ENCODE measurements at places on chromosomes 3 and 15.
A peak's percentile ranks its signal among the peaks of the same experiment; 100 is the strongest.

- DNase-seq = peak; percentile 21
These were observed 12.2 kb downstream of the ALG1L2 start for GRCh38 chr3:130093741-130094391.

DNA sequence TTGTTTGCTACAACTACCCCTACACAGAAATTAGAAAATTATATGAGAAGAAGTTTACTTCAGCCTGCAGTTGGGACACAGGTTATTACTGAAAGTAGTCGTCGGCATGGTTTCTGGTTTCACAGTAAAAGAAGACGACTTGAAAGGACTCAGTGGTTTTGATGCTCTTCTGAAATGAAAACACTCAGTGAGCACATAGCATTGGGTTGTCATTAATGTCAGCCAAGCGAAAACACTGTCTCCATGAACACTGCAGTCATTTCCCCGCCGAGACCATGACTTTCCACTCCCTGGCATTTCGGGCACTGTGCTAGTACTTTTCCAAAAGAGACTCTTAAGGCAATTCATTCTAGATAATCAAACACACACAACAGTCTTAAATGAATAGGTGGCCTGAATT is 69.2 kb upstream of the ICE2 start:
- DNase-seq = peak; percentile 60

DNA sequence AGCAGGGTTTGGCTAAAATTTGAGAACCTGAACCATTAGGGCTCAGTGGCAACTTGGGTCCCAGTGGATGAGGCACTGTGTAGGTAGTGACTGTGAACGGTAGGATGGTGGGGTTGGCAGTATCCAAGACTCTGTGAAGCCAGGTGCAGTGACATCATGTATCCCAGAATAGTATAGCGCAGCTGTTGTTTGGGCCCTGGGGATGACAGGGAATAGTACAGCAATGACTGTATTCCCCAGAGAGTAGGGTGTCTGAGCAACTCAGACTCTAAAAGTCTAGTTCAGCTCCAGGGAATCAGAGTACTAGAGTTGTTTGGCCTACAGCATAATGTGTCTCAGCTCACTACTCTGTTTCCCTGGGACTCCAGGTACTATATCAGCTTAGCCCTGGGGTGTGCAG is 20.7 kb upstream of the PPP2R3A start:
- no peak for DNase-seq

DNA sequence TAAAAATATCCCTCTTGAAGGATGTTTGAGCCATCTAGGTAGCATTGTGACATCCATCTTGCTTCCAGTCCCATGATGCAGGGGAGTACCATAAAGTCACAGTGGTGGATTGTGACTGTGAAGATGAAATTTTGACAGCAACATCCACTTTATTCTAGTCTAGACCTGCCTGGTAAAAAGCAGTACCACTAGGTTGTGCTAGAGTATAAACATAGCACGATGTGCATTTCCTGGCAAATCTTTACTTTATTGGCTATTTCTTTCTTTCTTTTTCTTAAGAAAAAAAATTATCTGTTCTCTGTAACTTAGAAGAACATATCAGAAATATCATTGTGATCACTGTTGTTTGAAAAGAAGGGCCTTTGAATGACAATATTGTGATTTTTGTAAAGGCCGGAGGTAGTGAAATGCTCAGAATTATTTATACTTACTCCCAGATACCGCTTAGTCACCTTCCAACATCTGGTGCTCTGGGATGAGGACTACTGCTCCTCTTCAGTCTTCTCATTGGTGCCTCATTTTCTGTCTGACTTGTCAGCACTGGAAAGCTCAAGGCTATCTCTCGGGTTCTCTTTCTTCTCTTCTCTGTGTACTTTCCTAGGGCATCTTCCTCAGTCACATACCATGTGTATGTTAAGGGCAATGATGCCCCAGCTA is 35.6 kb downstream of the AGBL1 start:
- no peak for DNase-seq

DNA sequence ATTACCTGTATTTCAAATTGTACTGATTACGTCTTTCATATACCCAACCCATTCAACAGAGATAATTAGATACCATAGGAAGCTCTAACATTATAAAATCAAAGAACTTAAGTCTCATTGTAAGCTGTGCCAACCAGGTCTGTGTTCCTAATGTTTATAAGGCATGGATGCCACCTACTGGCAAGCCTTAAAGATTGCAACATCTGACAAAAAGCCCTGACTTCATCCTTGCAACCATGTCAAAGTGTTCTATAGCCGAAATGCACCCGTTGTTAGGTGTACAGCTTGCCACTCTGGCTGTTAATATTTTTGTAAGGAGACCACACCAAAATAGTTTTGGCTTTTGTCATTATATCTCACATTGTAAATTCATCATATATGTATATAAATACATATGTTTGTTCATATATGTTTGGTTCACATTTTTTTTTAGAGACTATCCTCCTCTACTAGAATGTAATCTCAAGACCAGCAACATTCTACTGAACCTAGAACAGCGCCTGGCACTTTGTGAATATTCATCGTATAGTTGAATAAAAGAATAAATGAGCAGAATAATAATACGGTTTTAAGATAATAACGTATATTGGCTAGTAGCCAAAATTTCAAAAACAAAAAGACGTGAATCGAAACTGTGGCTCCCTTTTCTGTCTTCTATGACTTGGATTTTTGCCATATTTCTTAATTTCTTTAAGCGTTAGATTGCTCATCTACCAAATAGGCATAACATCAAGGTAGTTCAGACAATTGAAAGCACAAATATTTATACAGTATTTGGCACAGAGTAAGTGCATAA is 258.1 kb downstream of the TBL1XR1 start:
- DNase-seq = peak; percentile 1

DNA sequence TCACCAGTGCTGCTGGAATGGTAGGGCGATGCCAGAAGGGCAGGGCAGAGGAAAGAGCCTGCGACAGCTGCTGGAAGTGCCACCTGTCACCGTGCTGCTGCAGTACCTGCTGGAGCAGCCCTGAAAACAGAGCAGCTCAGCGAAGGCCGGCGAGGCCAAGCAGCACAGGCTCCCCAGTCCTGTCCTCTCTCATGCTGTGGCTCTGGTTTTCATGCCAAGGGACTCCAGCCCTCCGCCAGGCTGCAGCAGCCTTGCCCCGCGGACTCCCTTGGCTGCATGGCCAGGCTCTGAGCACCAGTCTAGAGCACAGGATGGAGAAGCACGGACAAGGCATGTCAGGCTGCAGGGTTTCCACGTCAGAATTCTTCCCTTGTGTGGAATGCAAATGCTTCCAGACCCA is 43.9 kb downstream of the ADCY5 start:
- DNase-seq = no peak

- no peak for DNase-seq
These were observed 10.6 kb upstream of the STT3B start for GRCh38 chr3:31522152-31522551.
